ENCODE measurements at places on chromosomes 11 and 22.
A peak's percentile ranks its signal among the peaks of the same experiment; 100 is the strongest.

GRCh38 chr11:83836883-83837654, 550.9 kb upstream of the CCDC90B start:
- peak; percentile 47 for DNase-seq

DNA sequence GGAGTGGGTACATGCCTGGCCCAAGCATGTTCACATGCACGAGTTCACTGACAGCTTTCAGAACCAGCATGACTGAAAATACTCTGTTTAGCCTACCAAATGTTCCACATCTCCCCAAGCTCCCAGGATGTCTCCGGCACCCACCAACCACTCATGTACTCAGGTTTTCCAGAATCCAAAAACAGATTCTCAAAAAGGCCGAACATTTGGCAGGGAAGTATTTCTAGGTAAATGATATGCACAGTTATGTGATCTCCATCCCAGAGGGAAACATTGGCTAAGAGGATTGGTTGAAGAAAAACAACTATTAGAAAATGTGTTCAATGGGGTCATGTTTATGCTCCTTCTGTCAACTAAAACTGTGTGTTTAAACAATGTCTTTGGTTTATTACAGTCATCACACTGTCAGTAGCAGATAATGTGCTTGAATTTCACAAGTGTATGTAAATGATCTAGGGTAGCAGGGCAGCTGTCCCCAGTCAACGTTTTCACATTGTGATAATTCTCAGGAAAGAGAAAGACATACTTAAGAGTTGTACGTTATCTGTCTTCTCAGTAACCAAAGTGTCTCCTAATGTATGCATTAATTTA, 52.3 kb downstream of the BARX2 start:
- no peak for DNase-seq

GRCh38 chr22:23203452-23204124, 23.3 kb downstream of the BCR start:
- no peak for DNase-seq

- no peak for DNase-seq
Observed at GRCh38 chr11:71305041-71305440, 52.7 kb upstream of the SHANK2 start.

DNA sequence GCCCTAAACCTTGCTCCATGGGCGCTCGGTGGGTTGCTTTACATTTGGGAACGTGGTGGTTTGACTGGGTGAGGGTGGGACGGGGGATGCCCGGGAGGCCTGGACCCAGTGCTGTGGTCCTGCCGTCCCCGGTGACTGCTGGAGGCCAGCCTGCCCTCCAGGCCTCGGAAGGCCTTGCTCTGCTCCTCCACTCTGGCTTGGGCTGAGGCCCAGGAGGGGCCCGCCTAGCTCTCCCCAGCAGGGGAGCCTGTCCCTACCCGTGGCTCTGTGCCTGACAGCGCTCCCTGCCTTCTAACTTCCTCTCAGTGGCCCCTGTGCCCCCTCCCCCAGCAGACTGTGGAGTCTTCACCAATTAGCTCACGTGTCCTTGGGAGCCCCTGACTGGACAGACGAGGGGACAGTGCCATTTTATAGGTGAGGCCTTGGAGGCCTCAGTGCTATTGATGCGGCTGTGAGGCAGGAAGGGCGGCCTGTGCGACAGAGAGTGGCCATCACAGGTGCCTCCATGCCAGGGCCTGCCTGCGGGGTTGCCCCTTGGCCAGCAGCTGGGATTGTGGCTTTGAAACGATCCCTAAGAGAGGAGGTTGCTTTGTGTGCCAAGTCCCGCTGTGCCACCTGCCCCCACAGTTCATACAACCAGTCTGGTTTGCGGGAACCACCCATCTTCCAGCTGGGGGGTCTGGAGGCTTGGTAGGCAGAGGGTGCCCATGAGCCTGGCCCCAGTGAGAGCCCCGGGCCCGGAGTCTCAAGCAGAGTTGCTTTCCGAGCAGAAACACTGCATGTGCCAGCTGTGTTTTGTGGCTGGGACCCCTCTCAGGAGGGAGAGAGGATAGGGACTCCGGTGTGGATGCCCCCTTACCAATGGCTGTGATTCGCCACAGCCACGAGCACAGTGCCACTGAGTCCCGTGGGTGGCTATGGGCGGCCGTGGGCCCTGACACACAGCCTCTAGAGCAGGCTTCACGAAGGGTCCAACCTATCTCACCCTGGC, 17.7 kb downstream of the TPCN2 start:
- no peak for DNase-seq

DNA sequence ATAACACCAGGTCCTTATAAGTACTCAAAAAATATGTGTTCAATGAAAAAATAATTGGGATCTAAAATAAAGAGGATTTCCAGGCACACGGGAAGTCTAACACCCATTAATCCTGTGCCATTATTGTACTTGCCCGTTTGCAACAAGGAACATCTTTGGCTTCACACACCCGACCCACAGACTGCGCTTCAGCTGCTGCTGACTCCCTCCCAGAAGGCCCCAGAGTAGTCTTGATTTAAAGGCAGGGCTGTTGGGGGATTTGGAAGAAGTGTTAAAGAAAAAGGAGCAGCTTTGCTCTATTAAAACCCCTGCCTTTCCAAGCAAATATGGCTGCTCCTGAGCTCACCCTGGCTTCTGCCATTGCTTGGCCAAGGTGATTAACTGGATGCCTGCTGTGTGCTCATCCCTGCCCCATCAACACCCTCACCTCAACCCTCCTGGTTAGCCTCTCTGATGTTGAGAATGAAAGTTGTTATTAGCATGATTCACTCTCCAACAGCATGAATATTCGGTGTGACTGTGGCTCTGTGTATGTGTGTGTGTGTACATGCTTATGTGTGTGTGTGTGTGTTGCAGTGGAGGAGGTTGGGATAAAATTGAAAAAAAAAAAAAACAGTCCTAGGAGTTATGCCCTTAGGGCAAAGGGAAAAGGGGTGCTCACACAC, 76.1 kb downstream of the KIRREL3 start:
- no peak for DNase-seq

GRCh38 chr11:100777103-100777502, 90.0 kb downstream of the ARHGAP42 start:
- DNase-seq = no peak

GRCh38 chr22:50528682-50529415, 963 bp downstream of the TYMP start:
- no peak for DNase-seq

- DNase-seq = no peak
Observed at GRCh38 chr22:45322873-45323525, 13.3 kb downstream of the FAM118A start.

DNA sequence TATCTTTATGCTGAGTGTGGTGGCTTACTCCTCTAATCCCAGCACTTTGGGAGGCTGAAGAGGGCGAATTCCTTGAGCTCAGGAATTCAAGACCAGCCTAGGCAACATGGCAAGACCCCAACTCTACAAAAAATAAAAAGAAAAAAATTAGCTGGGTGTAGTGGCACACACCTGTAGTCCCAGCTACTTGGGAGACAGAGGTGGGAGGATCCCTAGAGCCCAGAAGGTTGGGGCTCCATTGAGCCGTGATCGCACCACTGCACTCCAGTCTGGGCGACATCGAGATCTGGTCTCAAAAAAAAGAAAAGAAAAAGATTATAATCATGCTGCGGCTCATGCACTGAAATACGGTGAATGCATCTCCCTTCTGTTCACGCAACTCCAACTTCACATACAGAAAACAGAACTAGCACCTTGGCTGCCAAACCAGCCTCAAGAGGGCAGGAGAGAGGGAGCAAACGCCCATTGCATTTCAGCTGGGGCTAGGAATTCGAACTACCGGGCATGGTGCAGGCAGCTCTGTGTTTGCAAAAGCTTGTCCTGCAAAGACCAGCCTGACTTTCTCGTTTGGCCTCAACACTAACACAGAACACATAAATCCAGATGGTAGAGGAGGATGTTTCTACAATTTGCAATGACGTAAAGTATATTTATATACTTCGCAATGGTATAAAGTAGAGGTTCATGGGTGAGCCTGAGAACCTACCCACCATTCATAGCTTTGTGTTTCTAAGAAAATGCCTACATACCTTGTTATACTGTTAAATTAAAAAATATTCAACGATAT, 6.3 kb upstream of the SYNGR1 start:
- no peak for DNase-seq

DNA sequence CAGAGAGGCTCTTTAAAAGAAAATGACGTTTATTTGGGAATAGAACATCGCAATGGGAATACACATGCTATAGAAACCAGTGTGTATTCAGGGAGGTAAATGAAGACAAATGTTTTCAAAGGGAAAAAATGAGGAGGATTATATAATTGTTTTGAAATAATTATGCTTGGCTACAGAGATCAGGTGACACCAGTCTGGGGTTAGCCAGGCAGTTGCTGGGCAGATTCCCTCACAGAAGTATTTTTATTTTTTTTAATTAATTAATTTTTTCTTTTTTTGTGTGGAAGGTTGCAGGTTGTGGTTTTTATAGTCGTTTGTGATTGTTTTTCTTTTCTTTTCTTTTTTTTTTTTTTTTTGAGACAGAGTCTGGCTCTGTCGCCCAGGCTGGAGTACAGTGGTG, 5.6 kb upstream of the STARD10 start:
- no peak for DNase-seq

GRCh38 chr11:70103256-70103975, 25.3 kb downstream of the ANO1 start:
- no peak for DNase-seq

- no peak for DNase-seq
Observed at GRCh38 chr11:46327829-46328228, 19.4 kb upstream of the DGKZ start.

DNA sequence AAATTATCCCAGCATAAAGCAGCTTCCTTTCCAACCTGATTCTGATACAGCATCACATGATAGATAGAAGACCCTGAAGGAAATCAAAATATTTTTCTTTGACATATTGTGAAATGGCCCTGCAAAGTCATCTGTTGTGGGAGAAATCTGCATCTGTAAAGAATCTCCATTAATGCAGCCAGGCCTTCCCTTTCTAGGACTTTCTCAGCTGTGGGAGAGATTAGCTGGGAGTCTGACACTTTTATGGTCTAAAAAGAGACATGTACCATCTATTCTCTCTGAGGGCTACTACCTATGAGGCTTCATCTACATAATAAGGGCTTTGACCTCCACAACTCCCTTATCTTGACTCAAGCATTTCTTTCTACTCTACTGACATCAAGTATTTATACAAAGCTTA, 238.1 kb downstream of the SWAP70 start:
- no peak for DNase-seq

- DNase-seq = no peak
Observed at GRCh38 chr11:69863544-69864200, 44.5 kb upstream of the FGF3 start.

DNA sequence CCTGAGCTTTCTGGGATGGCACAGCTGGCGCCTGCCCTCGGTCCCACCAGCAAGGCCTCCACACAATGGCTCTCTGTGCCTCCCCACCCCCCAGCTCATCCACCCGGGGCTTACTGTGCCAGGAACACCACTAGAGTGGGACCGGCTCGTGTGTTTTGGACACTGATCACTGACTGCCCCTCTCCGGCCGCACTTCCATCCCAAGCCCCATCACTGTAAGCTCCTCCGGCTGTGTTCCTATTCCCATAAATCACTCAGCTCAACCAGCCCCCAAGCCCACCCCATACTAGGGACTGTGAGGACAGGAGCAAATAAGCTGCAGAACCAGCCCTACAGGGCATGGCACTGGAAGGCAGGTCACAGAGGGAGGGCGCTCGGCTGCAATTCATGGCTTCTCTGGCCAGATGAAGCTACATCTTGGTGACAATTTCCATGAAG, 7.3 kb downstream of the APBB1 start:
- DNase-seq = no peak

- no peak for DNase-seq
Observed at GRCh38 chr11:130001461-130002351, 929 bp downstream of the PRDM10 start.

DNA sequence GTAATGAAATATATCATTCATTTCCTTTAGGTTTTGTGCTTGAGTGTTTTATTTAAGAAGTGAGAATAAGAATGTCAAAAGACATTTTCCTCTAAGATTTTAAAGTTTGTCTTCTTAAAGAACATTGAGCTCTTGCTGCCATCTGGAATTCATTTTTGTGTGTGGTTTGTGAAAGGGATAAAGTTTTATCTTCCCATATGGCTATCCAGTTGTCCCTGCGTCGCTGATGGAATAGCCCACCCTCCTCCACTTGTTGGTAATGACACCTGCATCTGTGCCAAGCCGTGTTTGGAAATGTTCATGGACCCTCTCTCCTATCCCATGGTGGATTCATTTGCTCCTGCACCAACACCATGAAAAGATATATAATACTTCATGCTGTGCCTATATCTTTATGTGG, 901.5 kb downstream of the BRD1 start:
- no peak for DNase-seq

DNA sequence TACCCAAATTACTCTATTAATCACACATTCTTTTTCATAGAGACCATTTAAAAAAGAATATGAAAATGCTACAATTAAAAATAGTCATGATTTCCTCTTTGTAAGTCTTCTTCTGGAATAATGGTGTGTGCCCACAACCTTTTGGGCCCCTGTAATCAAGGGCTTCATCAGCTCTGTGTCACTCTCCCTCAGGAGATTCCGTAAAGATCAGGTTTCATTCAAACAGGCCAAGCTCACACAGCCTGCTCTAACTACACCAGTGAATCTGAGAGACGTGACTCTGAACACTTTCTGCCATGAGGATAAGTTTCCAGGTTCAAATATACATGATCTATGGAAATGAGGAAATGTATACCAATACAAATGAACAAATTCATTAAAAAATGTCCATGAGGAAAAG, 9.5 kb downstream of the DRICH1 start:
- DNase-seq = no peak

- no peak for DNase-seq
Observed at GRCh38 chr11:106998116-106998915, 20.0 kb downstream of the GUCY1A2 start.

GRCh38 chr22:37483050-37483449, 3.1 kb downstream of the MFNG start:
- no peak for DNase-seq

DNA sequence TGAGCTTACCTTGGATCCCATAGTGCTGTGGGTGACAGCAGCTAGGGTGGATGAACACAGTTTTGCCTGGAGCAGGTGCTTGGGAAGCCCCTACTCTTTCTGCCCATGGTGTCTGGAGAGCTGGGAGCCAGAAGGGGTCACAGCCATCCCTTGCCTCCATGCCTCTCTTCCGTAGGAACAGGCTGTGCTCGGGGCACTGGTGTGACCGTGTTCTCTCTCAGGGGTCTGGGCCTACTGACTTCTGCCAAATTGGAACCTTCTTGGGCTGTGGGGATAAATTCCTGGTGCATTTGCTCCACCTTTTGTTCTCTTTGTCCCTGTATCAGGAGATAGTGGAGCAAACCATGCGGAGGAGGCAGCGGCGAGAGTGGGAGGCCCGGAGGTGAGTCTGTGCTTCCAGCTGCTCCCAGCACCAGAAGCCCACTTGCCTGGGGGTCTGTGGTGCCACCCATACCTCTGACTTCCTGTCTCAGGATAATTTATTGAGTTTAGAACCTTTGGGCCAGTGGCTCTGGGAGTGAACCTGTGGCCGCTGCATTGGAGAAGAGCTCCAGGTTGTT, 14.4 kb downstream of the CDC45 start:
- DNase-seq = no peak

DNA sequence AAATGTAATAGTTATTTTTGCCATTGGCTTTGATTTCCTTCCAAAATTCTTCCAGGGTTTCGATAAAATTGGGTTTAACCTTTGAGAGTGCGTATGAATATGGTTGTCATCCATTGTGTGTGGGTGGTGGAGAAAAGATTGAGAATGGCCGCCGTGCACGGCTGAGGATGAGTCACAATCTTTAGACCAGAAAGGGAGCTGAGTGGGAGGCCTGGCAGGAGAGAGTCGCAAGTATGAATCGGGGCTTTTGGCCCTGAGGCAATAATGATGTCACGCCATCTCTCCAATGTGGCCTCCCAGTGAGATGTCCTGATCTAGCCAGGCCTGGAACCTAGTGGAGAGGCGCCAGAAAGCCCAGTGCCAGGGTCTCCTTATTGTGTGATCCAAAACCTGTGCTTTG, 33.1 kb upstream of the SMPD1 start:
- no peak for DNase-seq

Measured in hypothalamus (tissue), 51 donors.